ENCODE measurements at places on chromosomes 4 and X.

- no peak for DNase-seq
These were observed 52.9 kb downstream of the CCNG2 start for GRCh38 chr4:77209936-77210335.

DNA sequence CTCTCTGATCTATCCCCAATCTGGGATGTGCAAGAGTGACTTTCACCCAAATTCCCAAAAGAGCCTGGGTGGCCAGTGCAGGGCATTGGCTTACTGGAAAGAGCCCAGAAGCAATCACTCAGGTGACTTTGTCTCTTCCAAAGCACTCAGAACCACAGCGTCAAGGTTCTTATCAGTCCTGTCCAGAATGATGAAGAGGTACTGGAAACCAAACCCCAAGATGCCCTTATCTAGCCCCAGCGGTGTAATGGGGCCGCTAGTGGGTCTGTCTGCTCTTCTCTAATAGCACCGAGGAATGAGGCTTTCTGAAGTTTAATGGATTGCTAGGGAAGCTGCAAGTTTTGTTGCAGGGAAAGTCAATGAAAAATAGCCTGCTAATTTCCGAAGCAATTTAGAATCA is 21.6 kb downstream of the CLNK start:
- DNase-seq = no peak

DNA sequence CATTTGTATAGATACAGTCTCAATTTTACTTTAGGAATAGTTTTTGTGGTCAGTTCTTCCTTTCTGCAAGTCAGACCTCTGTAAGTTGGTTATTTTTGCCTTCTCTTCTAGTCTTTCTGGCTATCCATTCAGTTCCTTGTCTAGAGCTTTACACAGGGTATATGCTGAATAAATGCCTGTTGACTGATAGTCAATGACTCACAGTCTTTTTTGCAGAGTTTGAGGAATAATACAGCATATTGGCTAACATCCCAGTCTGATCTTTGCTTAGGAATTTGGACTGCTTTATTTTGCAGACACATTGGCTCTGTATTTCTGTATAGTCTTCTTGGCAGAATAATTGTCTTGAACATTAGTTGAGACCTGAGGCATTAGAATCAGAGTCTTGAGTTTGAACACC is 132.4 kb downstream of the MAGEC1 start:
- DNase-seq = no peak

- DNase-seq = no peak
These were observed at the start of gene ARHGEF9 for GRCh38 chrX:63784902-63785707. ARHGEF9 (minus strand) TSS chrX:63785214; CDS start chrX:63785145, 69 bp downstream.

GRCh38 chr4:180675359-180675650 is 1567.9 kb upstream of the TENM3 start:
- DNase-seq = no peak

GRCh38 chr4:173855015-173855414 is 325.0 kb upstream of the HAND2 start:
- DNase-seq = no peak

DNA sequence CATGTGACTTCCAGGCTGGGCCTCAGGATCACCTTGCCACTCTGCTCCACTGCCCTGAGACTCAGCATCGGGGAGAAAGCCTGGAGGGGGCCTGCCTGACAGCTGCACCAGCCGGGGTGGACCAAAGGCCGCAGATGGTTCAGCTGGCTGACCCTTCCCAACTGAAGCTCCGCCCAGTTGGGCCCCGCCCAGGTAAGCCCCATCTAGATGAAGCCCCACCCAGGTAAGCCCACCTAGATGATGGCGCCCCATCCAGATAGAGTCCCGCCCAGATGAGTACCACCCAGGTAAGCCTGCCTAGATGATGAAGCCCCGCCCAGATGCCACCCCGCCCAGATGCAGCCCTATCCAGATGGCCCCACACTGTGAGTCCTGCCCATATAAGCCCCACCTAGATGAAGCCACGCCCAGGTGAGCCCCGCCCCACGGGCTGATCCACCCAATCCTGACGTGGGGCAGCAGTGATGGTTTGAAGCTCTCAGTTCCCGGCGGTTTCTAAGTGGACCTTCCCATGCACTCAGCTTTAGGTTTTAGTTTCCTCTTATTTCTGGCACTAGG is 10.0 kb downstream of the ZFYVE28 start:
- DNase-seq = no peak

DNA sequence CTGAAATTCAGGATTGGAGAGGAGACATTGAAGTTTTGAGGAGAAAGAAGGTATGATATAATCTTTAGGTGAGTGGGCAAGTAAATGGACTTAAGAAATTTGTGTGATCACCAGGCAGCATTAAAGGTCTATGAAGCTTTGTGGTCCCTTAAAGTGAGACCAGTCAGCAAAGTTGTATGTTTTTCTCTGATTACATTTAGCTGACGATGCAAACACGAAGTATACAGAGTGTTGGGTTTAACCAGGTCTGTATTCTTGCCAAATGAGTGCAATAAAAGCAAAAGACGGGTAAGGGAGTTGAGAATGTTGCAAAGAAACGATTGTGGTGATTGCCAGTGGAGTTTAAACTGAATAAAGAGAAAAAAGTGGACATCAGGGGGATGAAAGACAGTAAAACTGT is 11.6 kb upstream of the YIPF6 start:
- DNase-seq = no peak

Measured in cortex of kidney (tissue), 1 donor.